ENCODE measurements at places on chromosomes 2 and 18.

DNA sequence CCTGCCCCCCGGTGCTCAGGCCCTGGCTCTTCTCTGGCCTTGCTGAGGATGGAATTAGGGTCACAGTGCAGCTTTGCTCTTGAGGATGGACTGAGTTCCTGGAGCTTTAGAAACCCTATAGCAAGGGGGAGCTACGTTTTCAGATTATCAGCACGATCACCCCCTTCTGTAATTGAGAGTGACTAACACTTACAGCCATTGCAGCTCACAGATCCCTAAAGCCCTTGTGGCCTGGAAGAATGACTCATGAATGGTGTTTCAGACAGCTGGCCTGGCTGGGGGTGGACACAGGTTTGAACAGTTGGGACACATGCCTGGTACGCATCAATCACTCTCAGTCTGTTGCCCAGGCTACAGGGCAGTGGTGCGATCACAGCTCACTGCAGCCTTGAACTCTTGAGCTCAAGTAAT is 79.7 kb upstream of the IGFBP5 start:
- DNase-seq, result no peak

DNA sequence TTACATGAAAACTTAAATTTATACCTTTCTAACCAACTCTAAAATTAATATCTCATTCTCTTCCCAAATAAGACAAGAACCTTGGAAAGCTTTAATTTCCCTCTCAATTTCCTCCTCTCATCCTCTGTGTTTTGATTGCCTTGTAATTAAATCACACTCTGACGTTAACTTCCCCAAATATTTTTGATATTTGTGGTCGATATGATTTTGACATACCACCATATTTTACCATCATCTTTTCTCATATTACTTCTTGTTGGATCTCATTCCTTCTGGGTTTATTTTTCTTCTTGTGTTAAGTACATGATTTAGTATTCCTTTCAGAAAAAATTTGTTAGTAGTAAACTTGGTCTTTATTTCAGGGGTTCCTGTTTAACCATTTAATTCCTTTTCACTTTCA is 69.6 kb downstream of the RDH14 start:
- no peak for DNase-seq

GRCh38 chr18:32378705-32379104 is 92.0 kb downstream of the GAREM1 start:
- no peak for DNase-seq

DNA sequence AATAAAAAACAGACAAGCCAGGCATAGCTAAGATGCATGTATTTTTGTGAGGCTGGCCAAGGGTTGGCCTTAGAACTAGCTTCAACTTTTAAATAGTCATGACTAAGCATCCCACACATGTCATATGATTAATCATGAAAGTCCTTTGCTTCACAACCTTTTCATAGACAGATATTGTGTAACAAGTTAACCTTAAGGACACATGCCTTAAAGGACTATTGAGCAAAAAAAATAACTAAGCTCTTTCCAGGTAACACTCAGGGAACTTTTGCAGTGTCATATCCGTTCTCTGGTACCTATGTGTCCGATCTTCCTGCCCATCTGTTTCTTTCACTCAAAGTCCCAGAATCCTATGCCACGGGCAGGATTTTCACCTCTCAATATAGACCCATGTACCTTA is 498.4 kb downstream of the STK39 start:
- DNase-seq, result no peak

DNA sequence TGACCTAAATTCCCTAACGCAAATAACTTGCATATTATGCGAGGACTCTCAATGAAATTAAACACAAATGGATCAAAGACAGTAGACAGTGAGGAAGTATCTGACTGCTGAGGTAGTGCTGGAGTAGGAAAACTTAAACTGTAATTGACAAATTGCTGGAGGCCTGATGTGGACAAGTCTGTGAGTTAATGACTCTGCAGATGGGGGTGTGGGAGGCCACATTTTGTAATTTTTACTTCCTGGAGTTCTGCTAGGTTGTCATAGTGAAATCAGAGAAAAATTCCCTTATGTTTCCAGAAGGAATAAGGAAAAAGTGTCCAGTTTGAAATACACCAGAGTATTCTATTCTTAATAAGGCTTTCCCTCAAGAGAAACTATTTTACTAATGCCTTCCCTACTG is 333.0 kb upstream of the CNTNAP5 start:
- no peak for DNase-seq

GRCh38 chr2:133371286-133371685 is 197.0 kb downstream of the NCKAP5 start:
- no peak for DNase-seq

GRCh38 chr2:24024018-24024417 is 14.1 kb downstream of the MFSD2B start:
- DNase-seq, result no peak

GRCh38 chr2:9417725-9418124 is 5.6 kb downstream of the ITGB1BP1 start:
- no peak for DNase-seq

DNA sequence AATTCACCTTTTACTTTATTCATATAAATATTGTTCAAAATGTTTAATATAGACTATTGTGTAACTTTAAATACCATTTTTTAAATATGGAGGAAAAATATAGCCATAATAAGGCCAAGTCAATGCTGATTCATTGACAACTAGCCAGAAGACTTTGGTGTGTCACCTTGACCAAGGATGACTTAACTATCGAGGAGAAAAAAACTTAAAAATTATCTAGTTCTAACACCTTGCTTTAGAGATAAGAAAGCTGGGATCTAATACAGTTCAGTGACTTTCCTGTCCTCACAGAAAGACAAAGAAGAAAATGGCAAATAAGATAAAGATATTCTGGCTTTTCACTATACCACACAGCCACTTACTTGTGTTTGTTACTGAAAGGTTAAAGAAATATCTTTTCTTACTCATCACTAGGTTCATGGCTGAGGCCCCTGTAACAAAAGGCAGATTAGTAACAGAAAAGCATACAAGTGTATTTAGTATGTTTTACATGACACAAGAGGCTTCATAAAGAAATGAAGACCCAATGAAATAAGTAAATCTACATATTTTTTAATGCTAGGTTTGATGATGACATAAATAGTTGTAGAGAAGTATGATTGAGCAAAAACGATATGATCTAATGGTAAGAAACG is 65.9 kb upstream of the LRRTM1 start:
- no peak for DNase-seq

GRCh38 chr18:23563377-23564043 is 22.8 kb downstream of the NPC1 start:
- no peak for DNase-seq

DNA sequence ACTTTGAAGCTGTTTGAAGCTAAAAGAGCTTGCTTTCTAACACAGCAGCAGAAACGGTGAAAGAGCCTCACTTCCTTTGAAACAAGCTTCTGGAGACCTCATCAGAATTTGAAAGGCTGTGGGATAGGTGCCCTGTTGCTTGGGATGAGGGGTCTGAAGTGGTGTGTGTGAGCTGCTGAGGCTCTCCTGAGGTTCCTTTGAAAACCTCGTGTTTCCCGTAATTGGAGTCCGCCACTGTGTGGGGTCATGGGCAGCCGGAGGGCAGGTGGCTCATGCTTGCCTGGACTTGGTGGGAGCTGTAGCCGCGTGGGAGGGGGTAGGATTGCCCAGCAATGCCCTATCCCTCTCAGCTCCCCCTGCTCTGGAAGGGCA is 34.4 kb downstream of the CABLES1 start:
- no peak for DNase-seq

- no peak for DNase-seq
Measured at GRCh38 chr2:136766073-136766404, 694 bp downstream of the THSD7B start.

DNA sequence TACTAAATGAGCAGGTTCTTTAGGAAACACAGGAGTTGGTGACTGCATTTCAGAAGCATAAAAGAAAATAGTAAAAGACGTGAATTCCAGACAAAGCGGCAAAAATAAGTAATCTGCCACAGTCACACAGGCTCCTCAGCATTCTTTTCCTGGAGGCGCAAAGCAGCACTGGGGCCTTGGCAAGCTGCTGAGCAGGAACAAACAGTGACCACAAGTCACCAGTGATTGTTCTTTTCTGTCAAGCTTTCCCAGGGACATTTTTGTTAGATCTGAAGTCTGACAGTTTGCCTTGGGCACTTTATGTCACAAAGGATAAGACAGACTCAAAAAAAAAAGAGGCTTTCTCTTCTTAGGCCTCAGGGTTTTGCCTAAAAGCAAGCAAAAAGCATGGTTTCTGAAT is 216.2 kb downstream of the CDH20 start:
- DNase-seq, result no peak

GRCh38 chr2:219991116-219991515 is 363.7 kb downstream of the SLC4A3 start:
- DNase-seq, result no peak

DNA sequence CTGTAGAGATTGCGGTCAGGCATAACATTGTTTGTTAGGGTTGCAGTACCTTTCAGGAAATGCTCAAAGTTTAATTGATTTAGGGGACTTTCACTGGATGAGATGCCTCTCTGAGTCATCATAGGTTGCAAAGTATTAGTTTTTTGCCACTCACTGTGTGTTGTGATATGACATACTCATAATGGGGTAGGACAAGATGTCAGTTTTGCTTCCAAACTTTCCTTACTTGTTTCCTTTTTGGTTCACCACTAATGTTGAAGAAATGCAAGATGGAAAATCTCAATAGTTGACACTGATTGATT is 35.0 kb upstream of the PTH2R start:
- DNase-seq, result no peak

- DNase-seq, result no peak
Measured at GRCh38 chr2:234771980-234772732, 179.7 kb upstream of the SH3BP4 start.

DNA sequence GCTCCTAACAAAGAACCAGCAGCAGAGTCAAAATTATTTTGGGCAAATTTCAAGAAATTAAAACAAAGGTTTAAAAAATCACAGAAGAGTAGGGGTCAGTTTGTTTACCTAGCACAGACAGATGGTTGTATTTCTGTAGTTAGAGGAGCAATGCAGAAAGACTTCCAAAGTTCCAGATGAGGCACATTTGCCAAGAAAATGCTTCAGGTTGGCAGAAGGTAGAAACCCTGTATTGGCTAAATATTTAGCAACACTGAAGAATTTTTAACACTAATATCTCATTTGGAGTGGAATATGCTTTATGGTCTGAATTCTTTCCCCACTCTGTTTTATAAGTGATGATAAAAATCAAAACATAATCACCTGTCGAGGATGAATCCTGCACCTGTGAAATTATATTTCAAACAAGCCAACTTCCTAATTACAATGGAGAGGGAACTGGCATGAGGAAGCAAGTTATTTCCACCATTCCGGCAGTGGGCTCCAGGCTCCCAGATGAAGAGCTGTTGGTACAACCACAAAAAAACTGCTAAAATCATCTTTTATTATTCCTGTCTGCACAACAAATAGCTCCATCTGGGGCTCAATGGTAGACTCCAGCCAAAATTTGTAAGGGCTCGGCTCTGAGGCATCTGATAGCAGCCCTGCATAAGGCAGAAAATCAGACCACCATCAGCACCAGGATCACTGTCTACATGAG is 286.5 kb upstream of the REV1 start:
- DNase-seq, result no peak

Measured in HL-60 (cell line).